ENCODE measurements at places on chromosomes 4 and X.

DNA sequence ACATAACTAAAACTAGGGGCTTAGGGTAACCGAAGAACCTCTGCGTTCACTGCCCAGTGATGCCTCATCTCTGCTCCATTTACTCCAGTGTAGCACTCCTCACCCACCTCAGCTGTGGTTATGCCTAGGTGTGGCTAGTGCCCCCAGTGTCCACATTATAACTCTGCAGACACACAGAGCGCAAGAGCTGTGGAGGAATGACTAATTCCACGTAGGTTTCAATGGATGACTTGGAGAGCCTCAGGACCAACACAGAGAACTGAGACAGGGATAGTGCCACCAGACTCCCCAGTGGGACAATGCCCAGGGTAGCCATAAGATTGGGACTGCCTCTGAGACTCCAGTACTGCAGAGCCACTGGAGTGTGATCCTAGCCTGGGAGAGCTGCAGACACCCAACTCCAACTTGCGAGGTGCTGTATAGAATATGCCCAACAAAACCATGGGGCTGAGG is 542.4 kb upstream of the DIPK2B start:
- DNase-seq, result no peak

DNA sequence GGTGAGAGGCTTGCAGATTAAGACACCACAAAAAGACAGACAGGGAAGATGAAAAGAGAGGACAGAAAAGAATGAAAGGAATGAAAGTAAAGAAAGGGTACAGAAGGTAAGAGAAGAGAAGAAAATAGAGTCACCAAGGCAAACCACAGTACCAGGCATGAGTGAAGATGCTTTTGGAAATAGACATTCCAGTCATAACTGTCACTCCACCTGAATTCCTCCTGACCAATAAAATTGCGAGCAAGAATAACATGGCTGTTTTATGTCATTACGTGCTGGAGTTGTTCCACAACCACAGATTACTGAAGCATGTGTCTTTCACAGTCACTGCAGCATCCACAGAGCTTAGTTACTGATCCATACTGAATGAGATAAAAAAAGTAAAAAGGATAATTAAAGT is 864.9 kb upstream of the SLIT2 start:
- DNase-seq, result no peak

DNA sequence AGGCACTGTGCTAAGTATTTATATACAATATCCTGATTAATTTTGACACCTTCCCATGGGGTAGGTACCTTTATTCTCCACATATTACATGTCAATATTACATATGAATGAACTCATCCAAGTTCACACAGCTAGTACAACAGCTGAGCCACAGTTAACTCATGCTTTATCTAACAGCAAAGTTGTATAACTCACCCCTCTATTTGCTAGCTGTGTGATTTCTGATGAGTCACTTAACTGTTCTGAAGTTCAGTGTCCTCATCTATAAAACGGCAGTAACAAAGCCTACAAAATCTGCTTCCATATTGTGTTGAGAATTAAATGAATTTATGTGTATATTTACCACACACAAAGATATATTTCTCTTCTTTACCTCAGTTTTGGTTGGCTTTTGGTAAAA is 48.2 kb upstream of the KDR start:
- no peak for DNase-seq

- no peak for DNase-seq
Measured at GRCh38 chr4:139208404-139208945, 31.5 kb upstream of the ELF2 start.

DNA sequence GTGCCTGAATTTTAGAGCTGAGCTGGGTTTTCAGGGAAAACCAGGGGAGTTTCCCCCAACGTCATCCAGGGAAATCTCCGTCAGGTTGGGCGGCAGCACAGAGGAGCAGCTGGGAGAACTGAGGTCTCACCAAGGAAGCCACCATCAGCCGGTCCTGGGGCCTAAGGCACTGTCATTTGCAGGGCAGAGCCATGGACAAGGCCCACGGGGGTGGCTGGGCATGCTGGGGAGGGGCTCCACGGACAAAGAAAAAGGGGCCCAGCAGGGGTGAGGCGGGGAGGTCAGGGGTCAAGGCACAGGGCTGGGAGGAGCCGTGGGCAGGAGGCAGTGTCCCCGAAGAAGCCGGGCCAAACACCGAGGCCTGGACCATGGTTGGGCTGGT is 109.8 kb downstream of the HMX1 start:
- DNase-seq, result no peak

GRCh38 chr4:7207628-7208231 is 15.4 kb downstream of the SORCS2 start:
- DNase-seq, result no peak

GRCh38 chrX:97344724-97345123 is 461.0 kb downstream of the RPA4 start:
- DNase-seq, result no peak

GRCh38 chrX:120200851-120201250 is 42.4 kb downstream of the RHOXF2 start:
- DNase-seq, result no peak

- no peak for DNase-seq
Measured at GRCh38 chrX:108131471-108131870, 39.9 kb downstream of the ATG4A start.

GRCh38 chrX:54950730-54951375 is 30.2 kb downstream of the TRO start:
- DNase-seq, result no peak

DNA sequence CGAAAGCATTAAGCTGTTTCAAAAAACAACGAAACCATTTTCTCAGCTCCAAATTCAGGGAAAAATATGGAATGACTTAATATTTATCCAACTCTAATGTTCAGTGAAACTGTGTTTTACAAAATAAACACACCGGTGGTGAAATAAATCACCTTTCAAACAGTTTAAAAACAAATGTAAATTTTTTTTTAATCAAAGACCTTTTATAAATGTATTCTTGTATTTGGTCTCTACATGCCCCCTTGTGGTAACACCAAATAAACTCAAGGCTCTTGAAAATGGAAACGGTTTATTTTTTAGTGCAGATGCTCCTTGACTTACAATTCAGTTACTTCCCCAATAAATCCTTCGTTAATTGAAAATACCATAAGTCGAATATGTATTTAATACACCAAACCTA is 45.8 kb upstream of the ITM2A start:
- DNase-seq, result no peak

DNA sequence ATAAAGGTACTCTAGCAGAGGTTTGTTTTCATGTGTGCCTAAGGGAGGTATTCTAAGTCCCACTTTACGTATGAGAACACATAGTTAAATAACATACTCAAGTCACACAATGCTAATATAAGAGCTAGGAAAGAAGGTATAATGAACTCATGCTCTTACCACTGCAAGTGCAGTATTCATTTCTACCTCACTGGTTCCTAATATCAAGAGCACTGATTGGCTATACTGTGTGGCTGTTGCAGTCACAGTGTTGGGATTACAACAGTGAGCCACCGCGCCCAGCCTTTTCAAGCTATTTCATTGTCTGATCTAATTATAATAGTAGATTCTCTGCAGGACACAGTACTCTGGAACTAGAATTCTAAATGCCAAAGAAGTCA is 84.0 kb downstream of the PDS5A start:
- DNase-seq, result no peak

GRCh38 chrX:103396186-103396585 is 19.8 kb downstream of the BEX3 start:
- no peak for DNase-seq

DNA sequence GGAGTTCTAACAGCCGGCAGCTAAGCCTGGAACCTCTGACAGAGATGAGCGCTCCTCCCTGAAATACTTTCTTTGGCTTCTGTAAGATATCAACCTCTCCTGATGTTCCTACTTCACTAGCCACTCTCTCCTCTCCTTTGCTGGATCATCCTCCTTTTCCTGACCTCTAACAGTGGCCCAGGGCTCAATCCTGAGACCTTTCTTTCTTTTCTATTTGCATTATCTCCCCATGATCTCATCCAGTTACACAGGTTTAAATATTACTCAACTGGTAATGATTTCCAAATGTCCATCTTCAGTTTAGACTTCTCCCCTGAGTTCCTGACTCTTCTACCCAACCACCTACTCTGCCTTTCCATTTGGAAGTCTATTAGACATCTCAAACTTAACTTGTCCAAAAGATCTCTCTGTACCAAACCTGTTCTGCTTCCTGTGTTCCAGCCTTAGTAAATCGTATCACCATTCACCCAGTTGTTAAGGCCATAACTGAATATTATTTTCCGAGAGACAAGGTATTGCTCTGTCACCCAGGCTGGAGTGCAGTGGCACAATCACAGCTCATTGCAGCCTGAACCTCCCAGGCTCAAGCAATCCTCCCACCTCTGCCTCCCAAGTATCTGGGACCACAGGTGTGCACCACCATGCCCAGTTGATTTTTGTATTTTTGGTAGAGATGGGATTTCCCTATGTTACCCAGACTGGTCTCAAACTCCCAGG is 41.1 kb downstream of the RFC1 start:
- no peak for DNase-seq

GRCh38 chrX:40008791-40009461 is 88.8 kb downstream of the BCOR start:
- DNase-seq, result no peak

DNA sequence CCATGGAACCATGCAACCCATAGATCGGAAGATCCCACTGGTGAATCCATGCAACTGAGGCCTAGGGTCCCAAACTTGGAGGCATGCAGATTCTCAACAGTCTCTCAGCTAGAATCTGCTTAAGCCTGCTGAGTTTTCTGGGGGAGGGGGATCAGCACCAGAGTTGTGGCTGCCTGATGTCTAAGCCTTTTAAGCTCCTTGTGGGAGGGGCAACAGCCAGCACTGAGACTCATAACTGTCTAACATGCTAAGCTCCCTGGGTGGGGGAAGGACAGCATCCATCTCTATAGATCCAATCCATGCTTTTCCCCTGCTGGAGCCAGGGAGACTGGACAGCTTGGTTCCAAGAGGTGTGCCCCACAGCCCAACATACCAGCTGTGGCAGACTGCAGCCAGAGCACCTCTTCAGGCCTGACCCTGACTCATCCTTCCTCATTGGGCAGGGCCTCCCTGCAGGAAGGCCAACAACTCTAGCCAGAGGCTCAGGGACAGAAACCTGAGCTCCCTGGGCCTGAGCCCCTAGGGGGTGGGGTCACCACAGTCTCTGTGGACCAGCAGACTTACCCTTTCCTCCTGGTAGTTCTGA is 300.1 kb upstream of the SLC7A11 start:
- no peak for DNase-seq

DNA sequence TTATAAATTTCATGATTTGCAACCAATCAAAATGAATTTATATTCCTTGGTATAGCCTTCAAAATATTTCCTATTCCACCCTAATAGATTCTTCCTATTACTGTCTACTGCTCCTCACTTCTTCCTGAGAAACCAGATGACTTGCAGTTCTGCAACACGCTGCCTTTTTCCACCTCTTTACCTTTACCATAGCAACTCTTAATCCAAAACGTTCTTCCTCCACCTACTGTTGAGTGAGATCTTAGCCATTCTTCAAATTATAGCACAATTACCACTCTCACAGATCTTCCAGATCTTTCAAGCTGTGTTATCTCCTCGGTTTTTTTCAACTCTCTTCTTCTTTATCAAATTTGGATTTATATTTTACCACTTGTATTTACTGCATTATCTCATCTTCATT is 289.8 kb downstream of the ADGRL3 start:
- DNase-seq, result no peak

DNA sequence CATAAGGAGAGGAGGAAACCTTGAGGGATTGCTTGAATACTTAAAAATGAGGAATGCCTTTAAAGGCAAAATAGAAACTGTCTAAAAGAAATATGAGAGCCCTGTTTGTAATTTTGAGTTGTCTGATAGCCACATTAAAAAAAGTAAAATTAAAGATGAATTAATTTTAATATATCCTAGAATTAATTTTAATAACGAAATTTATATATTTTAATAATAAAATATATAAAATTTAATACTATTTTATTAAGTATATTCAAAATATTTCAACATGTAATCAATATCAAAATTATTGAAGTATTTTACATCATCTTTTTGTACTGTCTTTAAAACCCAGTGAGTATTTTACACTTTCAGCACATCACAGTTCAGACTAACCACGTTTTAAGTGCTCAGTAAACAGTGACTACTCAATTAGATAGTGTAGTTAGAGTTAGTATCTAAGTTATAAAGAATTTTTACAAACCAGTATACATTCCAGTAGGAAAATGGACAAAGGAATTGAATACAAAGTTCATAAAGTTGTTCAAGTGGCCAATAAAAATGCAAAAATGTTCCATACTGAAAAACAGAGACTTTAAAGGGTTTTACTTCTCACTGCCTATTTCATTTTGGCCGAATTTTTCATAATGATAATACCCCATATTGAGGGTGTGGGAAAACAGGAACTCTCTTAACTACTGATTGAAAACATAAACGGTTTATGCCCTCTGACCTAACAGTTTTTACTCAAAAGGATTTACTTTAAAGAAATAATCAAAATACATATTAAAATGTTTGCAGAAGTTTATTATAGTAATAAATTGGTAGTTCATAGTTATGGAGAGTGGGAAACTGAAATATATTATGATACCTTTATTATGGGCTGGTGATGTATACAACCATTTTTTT is 2.9 kb downstream of the SLC30A9 start:
- DNase-seq, result no peak

GRCh38 chrX:127879585-127879984 is 172.6 kb downstream of the ACTRT1 start:
- DNase-seq, result no peak

- DNase-seq, result no peak
Measured at GRCh38 chr4:38510201-38510600, 153.8 kb upstream of the KLF3 start.

DNA sequence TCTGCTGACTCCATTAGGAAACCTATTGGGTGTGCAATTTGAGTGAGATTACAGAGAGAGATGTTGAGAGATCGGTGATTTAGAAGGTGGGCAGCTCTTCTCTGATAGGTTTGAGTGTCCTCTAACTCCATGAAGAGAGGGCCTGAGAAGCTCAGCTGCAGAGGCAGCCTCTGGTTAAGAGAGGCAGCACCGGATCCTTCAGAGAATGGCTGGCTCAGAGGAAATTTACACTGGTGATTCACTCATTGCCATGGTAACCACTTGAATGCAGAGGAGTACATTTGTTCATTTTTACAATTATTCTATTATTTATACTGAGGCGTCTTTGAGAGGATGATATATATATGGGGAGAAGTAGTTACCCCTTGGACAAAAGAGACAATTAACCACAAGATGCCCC is 171.7 kb downstream of the PDGFRA start:
- no peak for DNase-seq

GRCh38 chrX:80173261-80173660 is 158.7 kb downstream of the TBX22 start:
- DNase-seq, result no peak

GRCh38 chr4:96356591-96357370 is 516.9 kb downstream of the PDHA2 start:
- no peak for DNase-seq
